CD4-positive, alpha-beta T cell treated with Interleukin-1 beta for 1 hour (primary cell): ENCODE measurements at places on chromosomes 5 and 9.
A peak's percentile ranks its signal among the peaks of the same experiment; 100 is the strongest.

GRCh38 chr5:59833448-59833847 lies 60.1 kb downstream of the PDE4D start:
- no peak for DNase-seq

DNA sequence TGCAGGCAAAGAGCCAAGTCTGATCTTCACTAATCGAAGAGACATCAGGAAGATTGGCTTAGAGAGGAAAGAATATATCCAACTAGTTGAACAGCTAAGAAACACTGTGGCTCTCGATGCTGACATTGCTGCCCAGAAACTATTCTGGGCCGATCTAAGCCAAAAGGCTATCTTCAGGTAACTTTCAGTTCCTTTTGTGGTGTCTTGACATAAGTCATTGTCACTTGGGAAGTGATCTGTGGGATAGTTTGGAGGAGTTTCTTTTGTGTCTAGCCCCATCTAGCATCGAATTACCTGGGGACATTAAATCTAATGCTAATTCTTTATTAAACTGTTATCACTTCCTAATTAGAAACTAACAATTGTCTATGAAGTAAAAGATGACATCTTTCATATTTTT lies 24.0 kb downstream of the VLDLR start:
- no peak for DNase-seq

GRCh38 chr9:15843316-15843715 lies 290.5 kb downstream of the CCDC171 start:
- no peak for DNase-seq

DNA sequence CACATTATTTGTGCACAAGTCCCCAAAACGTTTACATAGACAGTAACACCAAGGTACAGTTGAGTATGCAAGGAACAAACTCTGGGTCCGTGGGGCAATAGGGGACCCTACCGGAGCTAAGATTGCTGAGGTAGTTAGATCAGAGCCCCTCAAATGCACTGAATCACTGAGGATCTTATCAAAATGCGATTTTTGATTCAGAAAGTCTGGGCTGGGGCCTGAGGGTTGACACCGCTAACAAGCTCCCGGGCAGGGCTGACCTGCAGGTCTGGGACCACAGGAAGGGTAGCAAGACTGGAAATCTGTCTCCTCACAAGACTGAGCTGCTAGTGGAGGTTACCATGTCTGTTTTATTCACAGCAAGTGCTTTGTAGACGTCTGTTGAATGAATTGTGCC lies 1.8 kb upstream of the IL3 start:
- DNase-seq = no peak

DNA sequence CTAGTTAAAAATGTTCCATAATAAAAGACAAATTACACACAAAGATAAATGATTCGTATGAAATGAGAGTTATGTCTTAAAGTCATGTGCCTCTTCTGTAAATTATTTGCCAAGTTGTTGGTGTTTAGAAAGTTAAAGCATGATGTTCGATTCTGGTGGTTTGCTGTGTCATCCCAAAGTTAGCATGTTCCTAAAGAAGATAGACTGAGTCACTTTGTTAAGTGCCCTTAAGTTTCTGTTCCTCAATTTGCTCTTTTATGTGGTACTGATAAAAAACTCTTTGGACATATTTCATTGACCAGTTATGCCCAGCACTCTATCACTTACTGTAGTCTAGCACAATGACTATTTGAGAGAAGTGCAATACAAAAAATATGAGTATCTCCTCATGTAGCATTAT lies 366.9 kb upstream of the ZNF608 start:
- DNase-seq = no peak

- DNase-seq = no peak
Measured at GRCh38 chr9:93124793-93125192, 9.3 kb downstream of the NINJ1 start.

DNA sequence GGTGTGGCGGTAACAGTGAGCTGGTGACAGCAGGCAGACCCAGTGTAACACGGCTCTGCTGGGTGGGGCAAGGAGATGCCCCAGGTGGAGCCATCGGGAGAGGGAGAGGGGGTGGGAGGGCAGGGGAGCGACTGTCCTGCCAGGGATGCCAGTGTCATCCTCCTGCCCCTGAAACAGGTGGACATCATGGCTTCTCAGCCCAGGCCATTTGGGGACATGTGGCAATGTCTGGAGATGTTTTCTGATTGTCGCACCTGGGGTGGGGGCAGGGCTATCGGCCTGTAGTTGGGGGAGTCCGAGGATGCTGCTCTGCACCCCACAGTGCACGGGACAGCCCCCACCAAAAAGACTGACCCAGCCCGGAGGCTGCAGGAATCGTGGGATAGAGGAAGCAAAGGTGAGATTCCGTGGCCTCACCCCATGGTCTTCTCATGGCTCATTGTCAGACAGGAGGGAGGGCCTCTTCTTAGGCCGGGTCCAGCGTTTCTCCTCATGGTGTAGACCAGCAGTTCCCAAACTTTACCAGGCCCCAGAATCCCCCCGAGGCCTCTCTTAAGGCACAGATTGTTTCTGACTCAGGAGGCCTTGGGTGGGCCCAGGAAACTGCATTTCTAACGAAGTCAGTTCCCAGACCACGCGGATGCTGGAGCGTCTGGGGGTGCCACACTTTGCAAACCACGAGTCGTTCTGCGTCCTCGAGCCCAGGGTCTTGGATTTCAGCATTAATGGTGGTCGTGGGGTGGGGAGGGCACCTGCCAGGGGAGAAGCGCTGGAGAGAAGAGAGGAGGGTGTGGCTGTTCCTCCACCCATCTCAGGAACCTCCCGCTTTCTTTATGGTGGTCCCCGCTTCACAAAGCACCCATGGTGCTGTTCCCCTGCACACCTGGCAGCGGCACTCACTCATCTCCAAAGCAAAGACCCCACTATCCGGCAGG lies 11.0 kb downstream of the COL5A1 start:
- no peak for DNase-seq

- DNase-seq = no peak
Measured at GRCh38 chr5:169013208-169013728, 287.7 kb downstream of the SLIT3 start.

DNA sequence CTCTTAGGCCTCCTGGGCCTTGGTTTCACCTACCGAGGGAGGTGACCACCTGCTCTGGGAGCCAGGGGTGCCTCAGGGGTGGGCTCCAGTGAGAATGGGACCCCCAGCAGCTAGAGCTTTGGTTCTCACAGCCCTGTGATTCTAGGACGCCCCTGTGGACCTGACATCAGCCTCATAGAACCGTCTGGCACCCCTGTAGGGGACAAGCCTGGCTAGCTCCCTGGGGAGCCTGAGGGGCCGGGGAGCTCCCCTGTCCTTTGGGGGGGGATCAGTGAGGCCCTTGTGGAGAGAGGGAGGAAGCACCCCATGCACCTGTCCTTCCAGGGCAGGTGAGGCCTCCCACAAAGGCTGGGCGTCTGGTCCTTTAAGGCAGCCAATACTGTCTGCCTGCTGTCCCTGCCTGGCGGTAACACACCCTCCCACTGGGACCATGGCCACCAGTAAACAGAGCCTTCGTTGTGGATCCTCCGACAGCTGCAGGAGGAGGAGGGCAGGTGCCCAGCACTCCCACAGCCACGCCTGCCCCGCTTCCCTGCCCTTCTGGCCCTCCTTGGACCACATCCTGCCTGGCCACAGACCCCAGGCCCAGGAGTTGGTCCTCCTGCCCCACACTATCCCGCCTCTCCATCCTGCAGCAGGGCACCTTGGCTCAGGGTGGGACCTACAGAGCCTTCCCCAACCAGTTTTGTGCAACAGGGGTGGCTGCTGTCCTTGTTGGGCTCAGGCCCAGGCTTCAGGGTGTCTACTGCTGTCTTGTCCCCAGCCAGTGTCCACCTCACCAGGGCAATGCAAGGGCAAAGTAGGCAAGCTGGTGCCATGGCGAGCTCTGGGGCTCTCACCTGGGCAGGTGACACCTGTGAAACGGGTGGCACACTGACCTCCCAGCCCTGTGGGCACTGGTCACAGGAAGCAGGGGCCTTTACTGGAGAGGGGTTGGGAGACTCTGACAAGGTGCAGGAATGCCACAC lies 3.0 kb upstream of the TUBB4B start:
- DNase-seq = no peak

DNA sequence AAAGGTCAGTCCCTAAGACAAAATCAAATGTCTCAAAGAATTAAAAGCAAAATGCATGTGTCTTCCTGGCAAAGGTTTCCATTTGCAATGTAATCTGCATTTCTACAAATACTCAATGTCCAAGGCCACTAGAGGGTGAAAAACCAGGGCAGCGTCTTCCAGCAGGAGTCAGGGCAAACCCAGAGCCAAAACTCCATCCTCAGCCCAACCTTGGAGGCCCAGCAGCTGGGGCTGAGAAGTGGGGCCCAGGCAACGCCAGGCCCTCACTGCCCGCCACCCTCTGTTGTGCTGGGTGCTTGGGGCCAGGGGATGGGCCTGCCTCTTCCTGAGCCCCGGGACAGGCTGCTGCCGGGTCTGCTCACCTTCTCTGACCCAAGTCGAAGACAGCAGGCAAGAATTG lies 200.1 kb downstream of the PAX5 start:
- no peak for DNase-seq

DNA sequence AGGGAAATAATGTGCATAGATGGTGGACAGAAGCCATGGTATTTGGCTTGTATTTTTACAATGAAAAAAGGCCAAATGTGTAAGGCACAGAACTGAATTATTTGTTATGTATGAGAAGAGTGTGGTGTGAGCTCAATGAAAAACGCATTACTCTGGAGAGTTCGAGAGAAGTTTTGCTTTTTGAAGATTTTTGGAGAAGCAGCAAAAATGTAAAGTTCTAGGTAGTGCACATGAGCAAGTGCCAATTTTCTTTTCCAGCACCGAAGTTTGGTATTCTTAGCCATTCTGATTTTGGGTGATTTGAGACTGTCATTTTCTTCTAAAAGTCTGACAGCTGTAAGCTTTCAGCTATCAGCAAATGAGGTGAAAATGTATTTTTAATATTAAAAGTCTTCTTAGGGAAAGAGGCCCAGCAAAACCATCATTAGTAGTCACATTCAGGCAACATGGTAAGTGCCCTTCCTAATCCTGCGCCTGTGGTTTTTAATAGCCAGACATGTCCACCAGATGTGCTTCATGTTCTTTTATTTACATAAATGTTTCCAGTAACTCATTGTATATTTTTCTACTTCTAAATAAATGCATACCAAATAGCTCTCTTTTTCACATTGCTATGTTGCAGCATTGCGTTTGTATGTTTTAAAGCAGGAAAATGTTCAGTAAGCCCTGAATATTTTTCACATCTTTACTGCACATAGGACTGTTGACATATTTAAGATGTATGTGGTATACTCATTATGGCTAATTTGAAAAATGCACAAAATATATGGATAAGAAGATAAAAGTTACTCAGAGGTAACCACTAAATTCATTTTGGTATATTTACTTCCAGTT lies 50.4 kb downstream of the RASGRF2 start:
- no peak for DNase-seq

DNA sequence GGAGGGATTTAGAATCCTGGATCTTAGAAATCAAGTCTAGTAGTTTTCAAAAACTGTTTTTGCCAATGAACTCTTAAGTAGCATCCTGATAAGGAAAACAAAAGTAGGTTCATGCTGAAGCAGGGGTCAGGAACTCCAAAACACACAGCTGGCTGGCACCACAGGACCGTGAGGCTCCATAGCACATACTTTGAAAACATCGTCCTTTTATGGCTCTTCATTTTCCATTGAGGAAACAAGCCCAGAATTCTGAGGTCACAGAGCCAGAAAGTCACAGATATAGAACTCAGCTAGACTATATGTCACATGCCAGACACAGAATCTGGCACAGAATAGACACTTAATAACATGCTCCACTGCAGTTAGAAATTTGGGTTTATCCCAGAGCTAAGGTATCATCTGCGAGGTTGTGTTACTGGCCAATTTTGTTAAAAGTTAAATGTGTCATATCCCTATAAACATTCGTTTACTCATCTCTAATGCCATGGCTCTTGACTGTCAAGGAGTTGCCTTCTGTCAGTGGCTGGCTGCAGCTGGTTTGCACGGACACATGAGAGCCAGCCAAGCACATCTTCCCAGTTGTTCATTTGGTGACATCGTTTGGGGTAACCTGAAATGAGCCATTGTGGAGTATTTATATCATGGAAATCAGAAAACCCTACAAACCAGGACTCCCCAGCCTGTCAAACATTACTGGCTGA lies 58.8 kb downstream of the FAM78A start:
- no peak for DNase-seq

DNA sequence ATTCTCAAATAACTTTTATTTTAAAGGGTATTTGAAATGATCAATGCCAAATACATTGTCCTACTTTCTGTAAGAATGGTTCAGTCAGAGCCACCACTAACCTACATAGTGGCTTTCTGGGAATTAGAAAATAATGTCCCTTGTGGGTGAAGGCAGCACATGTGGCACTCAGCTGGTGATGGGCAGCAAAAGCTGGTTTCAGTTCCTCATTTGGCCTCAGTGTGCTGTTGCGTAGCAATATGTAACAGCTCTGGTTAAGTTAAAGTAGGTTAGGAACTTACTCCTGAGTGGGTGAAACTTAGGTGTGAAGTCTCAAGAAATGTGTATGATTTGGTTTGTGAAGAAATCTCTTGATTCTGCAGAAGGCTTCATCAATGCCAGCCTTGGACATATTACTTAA lies 99.6 kb upstream of the SPEF2 start:
- DNase-seq = no peak

DNA sequence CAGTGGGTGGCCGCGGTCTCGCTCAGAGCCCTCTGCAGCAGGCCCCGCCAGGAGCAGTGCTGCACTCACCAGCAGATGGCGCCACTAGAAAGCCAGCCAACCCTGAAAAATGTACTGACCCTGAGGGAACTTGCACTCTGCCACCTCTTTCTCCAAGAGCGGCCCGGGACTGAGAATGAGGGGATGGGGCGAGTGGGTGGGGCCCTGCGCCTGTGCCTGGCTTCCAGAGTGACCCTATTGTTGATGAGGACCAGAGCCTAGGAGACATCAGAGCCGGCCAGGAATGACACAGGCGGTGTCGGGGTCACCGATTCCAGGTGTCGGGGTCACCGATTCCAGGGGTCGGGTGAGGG lies 2.9 kb upstream of the IL17B start:
- DNase-seq = peak; percentile 64

- DNase-seq = no peak
Measured at GRCh38 chr9:91522481-91522880, 98.8 kb upstream of the NFIL3 start.

GRCh38 chr5:80041527-80041926 lies 6.4 kb downstream of the THBS4 start:
- no peak for DNase-seq
